ENCODE measurements at places on chromosomes 1 and 21.

DNA sequence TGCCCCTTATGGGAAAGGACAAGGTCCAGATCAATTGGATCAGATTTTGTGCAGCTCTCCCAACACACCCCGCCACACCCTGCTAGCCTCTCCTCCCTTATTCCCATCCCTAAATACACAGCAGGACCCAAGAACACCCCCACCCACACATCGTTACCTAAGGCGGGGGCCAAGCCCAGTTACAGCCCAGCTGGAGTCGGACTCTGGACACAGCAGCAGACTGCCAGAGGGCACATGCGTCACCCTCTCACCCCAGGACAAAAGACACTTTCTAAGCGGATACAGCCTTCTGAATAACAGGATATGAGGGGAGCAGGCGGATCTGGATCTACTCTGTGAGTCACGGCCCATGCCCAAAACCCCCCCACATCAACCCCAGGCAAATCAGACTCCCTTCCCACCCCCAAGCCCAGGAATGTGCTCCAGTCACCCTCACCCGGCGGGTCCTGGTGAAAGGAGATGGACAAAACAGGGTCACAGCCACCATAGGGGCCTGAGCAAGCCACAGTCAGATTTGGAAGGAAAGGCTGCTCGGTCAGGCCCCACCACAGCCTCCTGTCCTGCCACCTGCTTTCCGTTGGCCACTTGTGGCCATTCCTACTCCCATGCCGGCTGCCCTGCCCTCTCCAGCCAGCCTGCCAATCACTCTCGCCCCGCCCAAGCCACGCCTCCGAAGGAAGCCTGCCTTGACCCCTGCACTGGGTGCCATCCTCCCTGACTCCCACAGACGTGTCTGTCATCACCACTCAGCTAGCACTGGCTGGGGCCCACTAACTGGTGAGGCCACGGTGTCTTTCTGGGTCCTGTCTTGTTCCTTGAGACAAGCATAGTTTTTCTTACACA is 4.0 kb downstream of the S100A16 start:
- DNase-seq = no peak

- DNase-seq = no peak
These were observed 46.8 kb downstream of the TRIM11 start for GRCh38 chr1:228359613-228360532.

GRCh38 chr1:192880231-192880630 is 71.4 kb downstream of the RGS2 start:
- no peak for DNase-seq

DNA sequence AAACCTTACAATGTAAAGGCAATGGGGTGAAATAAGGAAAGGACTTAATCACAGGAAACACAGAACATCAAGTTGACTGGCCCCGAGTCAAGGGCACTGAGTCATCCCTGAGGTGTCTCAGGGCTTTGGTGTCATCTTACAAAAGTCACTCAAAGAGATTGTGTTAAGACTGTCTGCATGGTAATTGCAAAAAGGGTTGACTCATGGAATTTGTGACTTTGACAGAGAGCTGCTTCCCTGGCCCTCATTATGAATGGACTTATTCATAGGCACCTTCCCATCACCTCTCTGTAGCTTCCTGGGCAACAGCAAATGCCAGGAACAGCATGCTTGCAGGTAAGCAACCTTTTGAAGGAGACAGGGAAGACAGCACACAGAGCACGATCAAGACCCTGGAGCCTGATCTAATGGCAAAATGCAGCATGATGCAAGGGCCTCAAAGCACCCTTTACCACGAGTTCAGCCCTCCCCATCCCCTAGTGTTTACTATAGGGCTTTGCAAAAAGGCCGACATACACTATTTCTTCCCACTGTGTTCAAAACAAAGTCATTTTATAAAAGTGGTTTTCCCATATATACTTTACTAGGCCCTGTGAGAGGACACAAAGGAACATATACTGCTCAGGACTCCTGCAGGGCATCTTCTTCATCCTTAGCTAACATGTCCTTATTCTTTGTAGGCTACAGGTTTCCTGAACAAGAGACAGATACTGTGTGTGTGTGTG is 17.1 kb downstream of the ZP4 start:
- no peak for DNase-seq

GRCh38 chr1:244273845-244274619 is 177.7 kb downstream of the ADSS2 start:
- no peak for DNase-seq

- no peak for DNase-seq
These were observed 135.1 kb downstream of the RPS6KC1 start for GRCh38 chr1:213186168-213186567.
